Right renal cortex interstitium (tissue), 3 donors: ENCODE measurements at places on chromosomes 6 and 20.

- DNase-seq = no peak
Measured at GRCh38 chr20:49867453-49868215, 47.7 kb downstream of the SPATA2 start.

DNA sequence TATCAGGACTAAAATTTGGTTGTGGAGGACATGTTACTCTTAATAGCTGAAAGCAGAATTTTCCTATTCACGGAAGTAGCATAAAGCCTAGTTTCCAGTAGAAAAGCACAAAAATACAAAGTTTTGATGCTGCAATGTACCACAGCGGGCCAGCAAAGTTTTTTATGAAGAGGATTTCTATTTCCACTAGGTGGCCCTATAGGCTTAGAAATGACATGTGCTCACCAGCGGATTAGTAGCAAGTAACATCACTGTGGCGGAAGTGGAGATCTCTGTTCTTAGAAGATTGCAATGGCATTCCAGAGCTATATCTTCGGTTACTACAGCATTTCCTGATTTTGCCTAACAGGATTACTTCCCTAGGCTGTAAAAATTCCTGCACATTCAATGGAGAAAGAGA is 1219.0 kb upstream of the EYS start:
- DNase-seq = no peak

GRCh38 chr20:53146201-53146891 is 174.2 kb downstream of the TSHZ2 start:
- DNase-seq = no peak

- no peak for DNase-seq
Measured at GRCh38 chr6:81263531-81264168, 488.8 kb downstream of the TENT5A start.
